ENCODE measurements at places on chromosomes 6 and 20. TPM values are rescaled to one million over a fixed set of nuclear protein-coding genes. Genes with fewer than 3 reads are reported as not detected.
A peak's percentile ranks its signal among the peaks of the same experiment; 100 is the strongest.

GRCh38 chr6:148999929-149000468 lies 253.2 kb downstream of the UST start:
- no peak for DNase-seq

DNA sequence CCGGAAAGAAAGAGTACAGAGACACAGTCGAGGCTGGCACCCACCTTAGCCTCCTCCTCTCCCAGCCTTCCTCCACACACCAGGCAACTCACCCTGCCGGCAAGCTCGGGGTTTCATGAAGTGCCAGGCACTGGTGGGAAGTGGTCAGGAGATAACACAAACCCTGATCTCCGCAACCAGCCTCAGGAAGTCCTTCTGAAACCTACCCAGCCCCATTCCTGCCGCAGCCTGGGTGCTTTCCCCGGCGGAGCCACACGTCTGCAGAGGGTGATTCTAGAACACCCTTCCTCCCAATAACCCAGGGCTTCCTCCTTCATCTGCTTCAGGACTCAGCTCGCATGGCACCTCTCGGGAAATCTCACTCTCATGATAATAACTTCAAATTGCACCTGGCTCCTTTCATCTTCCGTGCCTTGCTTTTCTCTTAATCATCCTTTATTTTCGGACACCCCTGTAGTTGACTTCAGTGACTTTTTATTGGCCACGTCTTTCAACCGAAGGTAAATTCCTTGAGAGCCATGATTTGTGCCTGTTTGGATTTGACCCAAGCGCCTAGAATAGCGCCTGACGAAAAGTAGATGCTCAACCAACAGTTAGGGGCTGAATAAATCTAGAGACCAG lies 8.7 kb upstream of the HLA-E start:
- DNase-seq = no peak

HSPA12B gene
- total RNA-seq = 1.8 TPM

PDE7B gene
- total RNA-seq = 5.2 TPM

PNPLA1 gene
- 0.14 TPM for total RNA-seq

DNA sequence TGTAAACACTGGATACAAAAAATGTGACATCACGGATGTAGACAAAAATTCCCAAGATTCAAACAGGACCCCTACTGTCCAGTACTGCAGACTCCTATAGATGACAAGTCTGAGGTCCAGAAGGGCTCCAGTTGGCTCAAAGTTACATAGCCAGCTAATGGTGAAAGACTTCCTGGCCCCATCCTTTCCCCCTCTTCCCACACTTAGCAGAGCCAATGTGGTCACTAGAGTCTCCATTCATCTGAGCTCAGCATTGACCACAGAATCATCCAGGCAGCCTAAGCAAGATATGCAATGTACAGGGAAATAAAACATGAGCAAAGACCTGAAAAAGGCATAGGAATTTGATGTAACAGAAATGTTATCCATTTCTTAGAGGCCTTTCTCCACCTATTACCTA lies 180.5 kb downstream of the ADAT2 start:
- DNase-seq = no peak

SYNGAP1 gene
- total RNA-seq = 1.1 TPM

KCNQ5 gene
- total RNA-seq = 0.17 TPM

DNA sequence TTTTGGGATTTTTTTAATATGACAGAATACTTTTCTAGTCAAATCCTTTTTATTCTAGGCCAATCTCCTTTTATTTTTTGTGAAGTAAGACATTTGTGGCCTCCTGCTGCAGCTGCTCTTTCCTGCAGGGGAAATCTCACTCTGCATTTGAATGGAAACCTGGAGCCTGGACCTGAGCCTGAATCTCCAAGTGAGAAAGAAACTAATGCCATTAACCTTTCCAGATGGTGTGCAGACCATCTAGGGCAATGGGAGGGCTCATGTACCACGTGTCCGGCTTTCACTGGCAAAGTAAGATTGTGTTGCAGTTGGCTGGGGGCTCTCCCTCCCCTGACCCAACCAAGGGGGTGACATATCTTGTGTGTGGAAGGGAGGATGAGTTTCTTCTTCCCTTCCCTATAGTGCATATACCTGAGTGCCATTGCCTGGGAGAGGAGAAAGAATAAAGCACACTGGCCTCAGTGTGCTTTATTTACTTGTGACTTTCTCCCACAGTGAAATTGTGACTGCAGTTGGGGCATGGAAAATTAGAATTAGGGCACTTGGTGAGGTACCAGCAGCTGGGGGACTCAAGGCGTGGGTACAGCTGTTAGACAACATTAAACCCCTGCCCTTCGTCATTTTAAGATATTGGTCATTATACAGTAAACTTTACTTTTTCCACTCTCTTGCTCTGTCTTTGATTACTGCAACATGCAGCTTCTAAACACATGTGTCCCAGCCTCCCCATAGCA lies 159.8 kb upstream of the RIN2 start:
- no peak for DNase-seq

DNA sequence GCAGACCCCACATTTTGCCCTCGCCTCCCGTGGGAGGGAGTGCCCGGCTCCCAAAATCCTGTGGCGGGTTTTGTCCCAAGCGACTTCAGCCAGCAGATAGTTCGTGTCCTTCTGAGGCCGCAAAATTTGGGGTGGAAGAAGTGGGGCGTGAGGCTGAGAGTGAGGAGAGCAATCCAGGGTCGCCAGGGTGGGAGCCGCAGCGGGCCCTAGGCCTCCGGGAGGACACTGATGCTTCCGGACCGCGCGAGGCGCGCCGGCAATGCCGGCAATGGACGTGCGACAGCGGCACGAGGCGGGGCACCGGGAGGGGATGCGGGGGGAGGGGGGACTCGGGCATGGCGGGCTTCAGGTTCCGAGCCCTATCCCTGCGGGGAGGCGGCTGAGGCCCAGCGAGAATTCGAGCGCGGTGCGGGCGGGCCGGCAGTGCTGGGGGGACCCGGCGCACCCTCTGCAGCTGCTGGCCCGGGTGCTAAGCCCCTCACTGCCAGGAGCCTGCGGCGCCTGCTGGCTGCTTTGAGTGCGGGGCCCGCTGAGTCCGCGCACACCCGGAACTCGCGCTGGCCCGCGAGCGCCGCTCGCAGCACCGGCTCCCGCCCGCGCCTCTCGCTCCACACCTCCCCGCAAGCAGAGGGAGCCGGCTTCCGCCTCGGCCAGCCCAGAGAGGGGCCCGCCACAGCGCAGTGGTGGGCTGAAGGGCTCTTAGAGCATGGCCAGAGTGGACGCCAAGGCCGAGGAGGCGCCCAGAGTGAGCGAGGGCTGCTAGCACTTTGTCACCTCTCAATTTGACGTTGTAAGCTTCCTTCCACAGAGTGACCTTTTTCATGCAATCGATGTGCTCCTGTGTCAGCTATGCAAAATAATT lies 143.8 kb downstream of the LPA start:
- DNase-seq = peak; percentile 46

GRCh38 chr20:35104685-35105295 lies 12.2 kb upstream of the TRPC4AP start:
- DNase-seq = no peak

DNA sequence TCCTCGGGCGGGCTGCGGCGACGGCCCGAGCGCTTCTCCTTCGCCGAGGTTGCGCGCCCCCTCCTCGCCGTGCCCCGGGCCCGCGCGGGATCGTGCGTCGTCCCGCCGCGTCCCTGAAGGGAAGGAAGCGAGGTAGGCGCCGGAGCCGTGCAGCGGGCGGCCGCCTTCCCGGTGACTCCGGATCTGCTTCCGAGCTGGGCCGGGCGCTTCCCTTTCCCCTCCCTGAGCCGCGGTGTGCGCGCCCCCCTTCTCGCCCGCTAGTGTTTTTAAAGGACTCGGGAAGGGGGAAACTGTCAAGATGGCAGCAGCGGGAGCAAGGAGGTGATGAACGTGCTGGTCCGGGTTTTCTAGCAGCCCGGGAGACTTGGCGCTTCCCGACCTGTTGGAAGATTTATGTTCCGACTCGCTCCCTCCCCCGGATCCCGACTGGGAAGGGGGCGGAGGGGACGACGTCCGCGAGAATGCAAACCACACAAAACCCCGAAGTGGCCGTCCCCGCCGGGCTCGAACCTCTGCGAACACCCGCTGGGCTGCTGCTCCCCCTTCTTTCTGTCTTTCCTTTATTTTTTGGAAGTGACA lies 744 bp upstream of the FOXO3 start:
- no peak for DNase-seq

- DNase-seq = no peak
Observed at GRCh38 chr6:169766232-169766631, 14.8 kb downstream of the ERMARD start.

DNA sequence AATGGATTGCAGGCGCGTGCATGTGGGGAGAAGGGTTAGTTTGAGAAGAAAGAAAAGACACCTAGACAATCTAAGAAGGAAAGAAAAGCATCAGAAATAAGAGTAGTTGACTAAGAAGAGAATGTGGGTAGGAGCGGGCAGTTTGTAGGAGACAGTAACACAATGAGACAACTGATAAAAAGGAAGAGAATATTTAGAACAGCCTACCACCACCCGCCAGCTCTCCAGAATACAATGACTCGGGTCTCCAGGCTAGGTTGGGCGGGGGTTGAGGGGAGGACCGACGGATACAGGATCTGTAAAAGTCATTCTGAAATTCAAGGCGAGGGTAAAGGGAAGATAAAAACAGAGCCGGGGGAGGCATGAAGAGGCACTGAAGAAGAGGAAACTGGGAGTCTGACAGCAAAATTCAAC lies 712 bp downstream of the ABHD16A start:
- no peak for DNase-seq

- no peak for DNase-seq
Observed at GRCh38 chr20:11467436-11467835, 450.3 kb upstream of the BTBD3 start.

- DNase-seq = no peak
Observed at GRCh38 chr6:167652042-167652700, 174.5 kb upstream of the AFDN start.

DNA sequence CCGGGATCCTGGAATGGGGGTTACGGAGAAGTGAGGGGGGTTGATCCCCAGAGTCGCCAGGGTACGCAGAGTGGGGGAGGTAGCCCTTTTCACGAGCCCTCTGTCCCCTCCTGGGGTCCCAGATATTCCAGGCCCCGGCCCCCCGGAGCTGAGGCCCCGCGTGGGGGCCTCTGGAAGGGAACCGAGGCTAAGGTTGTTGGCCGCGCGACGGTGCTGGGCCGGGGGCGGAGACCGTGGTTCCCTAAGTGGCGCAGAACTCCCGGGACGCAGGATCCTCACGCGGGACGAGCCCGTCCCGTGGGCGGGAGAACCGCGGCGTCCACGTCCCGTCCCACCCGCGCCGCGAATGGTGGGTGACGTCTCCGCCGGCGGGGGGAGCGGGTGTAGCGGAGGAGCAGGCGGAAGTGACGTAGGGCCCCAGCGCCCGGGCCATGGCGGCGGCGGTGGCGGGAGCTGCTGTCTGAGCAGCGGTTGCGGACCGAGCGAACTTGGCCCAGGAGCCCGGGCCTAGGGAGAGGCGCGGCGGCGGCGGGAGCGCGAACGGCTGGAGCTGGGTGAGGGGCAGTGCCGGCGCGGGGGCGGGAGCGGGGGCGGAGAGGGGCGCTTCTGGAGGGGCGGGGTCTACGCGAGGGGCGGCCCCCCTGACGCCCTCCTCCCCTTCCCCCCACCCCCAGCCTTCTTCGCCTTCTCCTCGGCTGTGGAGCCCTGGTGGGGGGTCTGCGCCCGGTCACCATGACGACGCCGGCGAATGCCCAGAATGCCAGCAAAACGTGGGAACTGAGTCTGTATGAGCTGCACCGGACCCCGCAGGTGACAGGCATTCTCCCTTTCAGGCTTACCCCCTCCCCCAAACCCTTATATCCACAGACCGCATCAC lies at the start of gene RING1:
TSS of gene RING1 (plus strand) at position 410 of the 877 bp plus-strand sequence. CDS start at position 733, 323 bp downstream.
- peak; percentile 86 for DNase-seq

PCK1 gene
- 532 TPM for total RNA-seq

DNA sequence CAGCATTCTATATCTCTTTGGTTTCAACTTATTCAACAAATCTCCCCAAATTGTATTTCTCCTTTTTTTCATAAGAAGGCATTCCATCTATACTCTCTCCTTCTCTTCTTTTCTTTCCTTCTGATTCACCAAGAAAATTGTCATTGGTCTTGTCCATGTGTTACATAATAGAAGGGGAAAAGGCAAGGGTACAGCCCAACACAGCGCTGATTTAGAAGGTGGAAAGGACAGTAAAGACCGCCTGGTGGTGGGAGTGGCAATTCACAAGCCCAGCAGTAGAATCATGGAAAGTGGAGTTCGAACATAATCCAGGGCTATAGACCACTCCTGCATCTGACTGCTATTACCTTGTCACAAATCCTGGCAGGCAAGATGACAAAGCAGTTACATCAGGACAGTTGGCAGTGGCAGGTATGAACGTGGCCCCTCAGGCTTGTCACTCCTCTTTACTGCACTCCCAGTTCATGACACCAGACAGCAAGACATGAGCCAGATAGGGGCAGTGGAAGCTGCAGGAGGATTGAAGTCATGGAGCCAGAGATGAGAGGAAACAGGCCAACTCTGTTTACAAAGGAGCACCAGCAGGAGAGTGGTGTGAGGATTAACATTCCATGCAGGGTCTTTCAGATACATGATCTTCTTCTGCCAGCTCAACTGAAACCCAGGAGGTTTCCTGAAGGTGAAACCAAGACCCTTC lies 2.1 kb upstream of the TNFAIP3 start:
- no peak for DNase-seq

DNA sequence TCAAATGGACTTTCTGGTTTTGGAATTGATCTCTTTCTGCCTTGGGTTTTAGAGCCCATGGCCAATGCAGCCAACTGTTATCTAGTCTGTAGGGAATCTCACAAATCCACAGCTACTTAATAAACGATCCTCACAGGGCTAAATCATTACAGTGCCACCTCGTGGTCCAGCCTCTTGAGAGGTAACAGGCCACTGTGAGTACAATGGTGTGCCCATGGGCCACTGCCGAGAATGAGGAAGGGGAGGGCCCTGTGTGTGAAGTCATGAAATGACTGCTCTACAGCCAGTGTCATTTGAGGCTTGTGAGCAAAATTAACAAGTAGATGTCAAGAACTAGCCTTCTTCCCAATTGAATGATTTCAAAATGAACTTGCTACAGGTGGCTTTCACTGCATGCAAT lies 54.3 kb upstream of the GMPR start:
- DNase-seq = no peak

GRCh38 chr20:55936209-55936595 lies 69.1 kb downstream of the CBLN4 start:
- no peak for DNase-seq

DNA sequence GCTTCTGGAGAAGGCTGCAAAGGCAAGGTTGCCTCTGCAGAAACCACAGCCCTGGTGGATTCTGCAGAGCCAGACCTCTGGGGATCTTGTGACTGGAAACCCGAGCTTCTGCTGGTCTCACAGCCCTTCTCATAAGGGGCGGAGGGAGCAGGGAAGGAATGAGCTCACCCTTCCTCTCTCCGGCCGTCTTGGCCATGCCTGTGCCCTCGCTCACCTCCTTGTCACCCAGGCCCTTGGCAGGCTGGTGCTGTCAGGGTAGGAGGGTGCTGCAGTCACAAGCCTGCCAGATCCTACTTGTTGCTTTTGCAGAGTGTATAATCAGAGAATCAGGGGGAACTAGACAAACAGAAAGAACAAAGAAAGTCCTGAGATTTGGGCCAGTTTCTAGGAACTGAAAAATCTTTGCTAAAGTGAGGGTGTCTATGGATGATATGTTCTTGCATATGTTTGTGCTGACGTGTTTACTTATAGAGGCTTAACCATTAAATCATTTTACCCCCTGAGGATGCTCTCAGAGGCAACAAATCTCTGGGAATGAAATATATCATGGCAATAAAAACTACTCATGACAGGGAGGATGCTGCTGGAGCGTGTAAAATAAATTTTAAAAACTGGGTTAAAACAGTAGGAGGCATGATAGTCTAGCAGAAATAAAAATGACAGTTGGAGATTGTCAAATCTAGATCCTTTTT lies 244.9 kb upstream of the SOX4 start:
- no peak for DNase-seq

All from liver (tissue), 10 donors.